CD4-positive, alpha-beta memory T cell (primary cell): ENCODE measurements at places on chromosomes 2 and 18. TPM values are rescaled to one million over a fixed set of nuclear protein-coding genes. Genes with fewer than 3 reads are reported as not detected.

PRSS56 gene
- not detected for total RNA-seq

CSRNP3 gene
- not detected for total RNA-seq

PIEZO2 gene
- not detected for total RNA-seq

SCN9A gene
- not detected for total RNA-seq

DCAF17 gene
- 26.6 TPM for total RNA-seq

RAPH1 gene
- total RNA-seq, result 2.1 TPM

CD8B gene
- 1.1 TPM for total RNA-seq

MBP gene
- 187 TPM for total RNA-seq

PROM2 gene
- total RNA-seq, result 1.1 TPM

UGP2 gene
- total RNA-seq, result 77.6 TPM

CD226 gene
- total RNA-seq, result 95.7 TPM

SCN3A gene
- total RNA-seq, result not detected

TUBA4B gene
- not detected for total RNA-seq

PSD4 gene
- total RNA-seq, result 101 TPM

VAMP5 gene
- 25.6 TPM for total RNA-seq

AQP12A gene
- total RNA-seq, result not detected
